GM06990 (cell line): ENCODE measurements at places on chromosomes 6 and 20.

DNA sequence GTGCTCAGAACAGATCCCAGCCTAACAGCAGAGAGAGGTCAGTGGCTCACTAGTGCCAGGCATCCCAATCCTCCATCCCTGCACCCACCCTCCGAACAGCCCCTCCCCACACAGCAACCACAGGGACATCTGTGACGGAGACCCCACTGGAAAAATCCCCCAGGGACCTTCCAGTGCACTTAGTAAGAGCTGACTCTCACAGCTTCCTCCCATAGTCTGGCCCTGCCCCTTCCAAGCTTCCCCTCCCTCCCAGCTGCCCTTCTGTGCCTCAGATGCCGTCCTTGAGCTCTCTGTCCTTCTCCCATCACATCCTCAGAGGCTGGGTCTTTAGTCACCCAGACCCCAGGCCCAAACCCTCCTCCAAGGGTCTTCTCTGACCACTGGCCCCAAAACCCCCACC is 9.7 kb upstream of the THBS2 start:
- DNase-seq: no peak

- DNase-seq: no peak
Observed at GRCh38 chr6:105485456-105485855, 82.6 kb upstream of the PREP start.

GRCh38 chr6:21870076-21870730 is 276.7 kb downstream of the SOX4 start:
- no peak for DNase-seq

DNA sequence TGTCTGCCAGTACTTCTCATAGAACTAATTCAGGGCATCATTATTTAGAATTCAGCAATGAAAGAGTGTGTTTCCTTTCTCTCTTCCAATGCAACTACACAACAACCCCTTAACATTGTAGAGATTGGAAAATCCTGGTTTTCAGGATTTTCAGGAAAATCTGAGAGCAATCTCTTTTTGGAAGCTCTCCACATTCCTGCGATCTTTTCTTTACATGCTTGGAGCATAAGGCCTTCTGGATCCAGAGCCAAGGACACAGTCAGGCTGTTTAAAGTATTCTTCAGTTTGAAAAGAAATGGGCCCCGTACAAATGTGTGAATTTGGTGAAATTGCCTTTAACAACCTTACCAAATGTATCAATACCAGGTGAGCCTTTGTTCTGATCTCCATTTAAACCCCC is 469.7 kb downstream of the PKHD1 start:
- no peak for DNase-seq

DNA sequence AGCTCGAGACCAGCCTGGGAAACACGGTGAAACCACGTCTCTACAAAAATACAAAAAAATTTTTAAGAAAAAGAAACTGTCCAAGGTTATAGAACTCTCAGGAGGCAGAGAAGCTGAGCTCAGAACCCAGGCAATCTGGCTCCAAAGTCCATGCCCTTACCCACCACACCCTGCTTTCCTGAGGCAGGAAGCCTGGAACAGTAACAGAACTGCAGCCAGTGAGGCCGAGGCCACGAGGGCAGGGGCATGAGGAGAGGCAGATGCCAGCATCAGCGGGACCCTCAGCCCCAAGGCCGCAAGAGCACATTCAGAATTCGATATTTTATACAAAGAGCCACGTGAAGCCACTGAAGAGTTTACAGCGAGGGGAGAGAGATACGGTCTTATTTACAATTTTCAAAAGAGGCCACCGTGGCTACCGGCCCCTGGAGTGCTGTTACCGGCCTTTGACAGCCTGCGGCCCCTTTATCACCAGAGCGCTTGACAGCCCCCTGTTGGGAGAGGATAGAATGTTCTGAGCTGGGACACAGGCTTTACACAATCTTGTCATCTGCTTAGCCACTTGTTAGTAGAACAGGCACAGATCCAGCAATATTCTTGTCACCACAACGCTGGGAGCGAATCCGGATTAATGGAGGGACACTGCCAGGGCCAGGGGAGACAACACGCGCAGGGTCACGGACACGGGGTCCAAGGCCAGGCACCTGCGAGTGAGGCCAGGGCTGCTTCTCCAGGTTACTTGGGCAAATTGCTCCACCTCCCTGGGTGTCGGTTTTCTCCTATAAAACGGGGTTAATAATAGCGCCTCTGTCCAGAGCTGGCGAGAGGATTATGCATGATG is 5.6 kb downstream of the SPATA2 start:
- DNase-seq: no peak

DNA sequence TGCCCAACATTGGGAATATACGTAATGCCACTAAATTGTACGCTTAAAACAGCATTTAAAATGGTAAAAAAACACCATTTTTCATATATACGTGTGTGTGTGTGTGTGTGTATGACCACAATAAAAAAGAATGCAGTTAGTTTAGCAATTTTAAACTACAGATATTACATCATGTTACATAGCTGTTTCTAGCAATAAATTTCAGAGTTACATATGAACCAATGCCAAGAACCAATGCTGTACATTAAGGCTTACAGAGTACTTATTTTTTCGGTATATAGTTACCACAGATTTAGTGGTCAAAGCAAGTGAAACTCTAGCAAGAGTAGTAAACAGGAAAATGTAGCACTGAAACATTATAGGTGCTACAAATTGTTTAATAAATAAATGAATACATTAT is 119.3 kb downstream of the PDE10A start:
- DNase-seq: no peak

- no peak for DNase-seq
Observed at GRCh38 chr20:32165836-32166545, 41.6 kb downstream of the PLAGL2 start.

- DNase-seq: no peak
Observed at GRCh38 chr20:63106108-63106764, 99.5 kb upstream of the BHLHE23 start.

DNA sequence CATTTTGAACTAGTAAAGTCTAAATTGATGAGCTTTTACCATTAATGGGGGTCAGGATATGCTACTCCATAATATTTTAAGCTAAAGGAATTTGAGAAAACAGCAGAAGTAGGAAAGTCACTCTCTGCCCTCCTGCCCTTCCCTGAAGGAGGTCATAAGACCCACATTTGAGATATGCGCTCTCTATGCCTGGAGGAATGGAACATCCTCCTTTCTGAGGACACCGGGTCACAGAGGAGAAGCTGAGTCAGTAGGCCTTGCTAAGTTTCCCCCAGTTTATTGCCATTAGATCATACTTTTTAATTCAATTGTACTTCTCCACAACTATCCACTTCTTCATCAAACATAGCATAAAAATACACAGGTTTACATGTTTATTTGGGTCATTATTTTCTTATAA is 40.3 kb downstream of the AKAP7 start:
- no peak for DNase-seq

DNA sequence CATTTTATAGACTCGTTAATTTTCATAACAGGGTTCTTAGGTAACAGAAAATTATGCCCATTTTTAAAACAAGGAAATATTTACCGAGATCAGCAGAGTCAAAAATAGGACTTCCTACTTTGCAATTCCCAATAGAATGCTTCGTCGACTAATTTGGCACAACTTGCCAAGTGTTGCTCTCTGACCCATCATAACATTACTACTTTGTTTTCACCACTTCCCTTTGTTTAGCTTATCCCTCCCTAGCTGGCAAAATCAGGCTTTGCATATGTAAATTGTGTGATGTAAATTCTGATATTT is 914 bp upstream of the RANBP9 start:
- no peak for DNase-seq

- no peak for DNase-seq
Observed at GRCh38 chr6:42848700-42849099, 30.7 kb upstream of the RPL7L1 start.

GRCh38 chr6:22878324-22878701 is 308.9 kb downstream of the HDGFL1 start:
- no peak for DNase-seq

DNA sequence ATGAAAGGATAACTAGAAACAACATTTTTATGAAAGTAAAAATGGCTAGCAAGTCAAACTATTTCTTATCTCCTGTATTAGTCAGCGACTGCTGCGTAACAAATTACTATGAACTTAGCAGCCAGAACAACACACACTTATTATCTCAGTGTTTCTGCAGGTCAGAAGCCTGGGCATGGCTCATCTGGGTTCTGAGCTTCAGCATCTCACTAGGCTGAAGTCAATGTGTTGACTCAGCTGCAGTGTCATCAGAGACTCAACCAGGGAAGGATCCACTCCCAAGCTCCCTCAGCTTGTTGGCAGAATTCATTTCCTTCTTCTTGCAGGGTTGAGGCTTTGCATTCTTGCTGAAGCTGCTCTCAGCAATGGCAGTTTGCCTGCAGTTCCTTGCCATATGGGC is 33.2 kb upstream of the IGF2R start:
- DNase-seq: no peak

DNA sequence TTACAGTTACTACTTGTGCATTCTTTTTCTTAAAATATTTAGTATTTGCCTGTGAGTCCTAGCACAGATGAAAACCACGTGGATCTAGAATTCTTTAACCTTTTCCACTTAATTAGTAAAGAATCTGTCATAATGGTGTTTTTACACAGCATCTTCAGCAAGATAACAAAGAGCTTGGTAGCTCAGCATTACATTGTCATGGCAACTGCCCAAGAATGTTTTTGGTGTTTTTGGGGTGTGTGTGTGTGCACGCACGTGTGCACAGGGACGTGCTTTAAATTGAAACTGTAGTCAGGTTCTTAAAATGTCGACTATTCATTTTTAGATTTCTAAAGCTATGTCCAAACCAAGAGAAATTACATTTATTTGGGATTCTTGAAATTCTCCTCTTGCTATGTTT is 108.0 kb downstream of the FIG4 start:
- DNase-seq: no peak

GRCh38 chr20:53748176-53748575 is 154.5 kb upstream of the ZNF217 start:
- no peak for DNase-seq

DNA sequence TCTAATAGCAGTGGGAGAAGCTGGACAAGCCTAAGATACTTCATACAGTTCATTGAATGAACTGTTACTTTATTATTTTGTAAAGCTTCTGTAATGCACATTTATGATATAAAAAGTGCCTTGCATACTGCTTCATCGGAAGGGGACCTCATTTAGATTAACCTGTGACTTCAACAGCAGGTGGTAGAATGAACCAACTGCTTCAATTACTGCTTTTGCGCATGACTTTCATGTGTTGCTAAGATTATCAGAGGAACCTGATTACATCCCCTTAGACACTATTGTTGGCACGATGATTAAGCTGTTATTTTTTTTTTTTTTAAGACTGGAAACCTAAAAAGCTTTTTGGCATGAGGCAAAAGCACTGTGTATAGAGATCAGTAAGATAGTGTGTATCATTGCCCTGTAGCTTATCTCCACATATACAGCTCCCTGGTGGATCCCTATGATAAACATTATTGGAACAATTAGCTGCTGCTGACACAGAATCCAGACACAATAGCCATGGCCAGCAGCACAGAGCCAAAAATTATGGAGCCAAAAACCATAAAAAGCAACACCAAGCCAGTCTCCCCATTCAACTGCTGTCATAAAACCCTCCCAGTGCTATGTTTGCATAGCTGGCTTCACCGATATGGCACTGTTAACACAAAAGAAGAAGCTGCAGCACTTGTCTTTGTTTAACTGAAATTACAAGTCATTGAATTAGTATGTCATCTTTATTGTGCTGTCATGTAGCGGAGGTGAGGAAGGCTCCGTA is 731.6 kb upstream of the MMS22L start:
- DNase-seq: no peak

DNA sequence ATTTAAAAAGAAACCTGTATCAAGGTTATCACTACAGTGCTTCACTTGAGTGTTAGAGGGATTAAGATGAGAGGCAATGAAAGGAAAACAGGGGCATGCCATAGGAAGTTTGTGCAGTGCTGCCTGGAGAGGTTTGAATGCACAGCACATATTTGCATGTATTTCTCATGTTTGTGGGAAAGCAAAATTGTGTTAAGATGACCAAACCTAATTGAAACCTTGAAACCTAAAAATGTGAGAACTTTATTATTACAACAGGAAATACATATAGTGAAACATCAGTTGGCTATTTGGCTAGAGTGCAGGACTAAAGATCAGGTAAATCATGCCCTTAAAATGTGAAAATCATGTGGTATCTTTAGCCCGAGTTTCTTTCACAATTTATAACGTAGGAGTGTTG is 8.5 kb upstream of the TBXT start:
- DNase-seq: no peak

GRCh38 chr6:44472250-44472945 is 84.9 kb downstream of the CDC5L start:
- no peak for DNase-seq

- no peak for DNase-seq
Observed at GRCh38 chr6:56708810-56709597, 66.3 kb upstream of the DST start.

GRCh38 chr6:28814032-28814976 is 109.5 kb downstream of the TRIM27 start:
- no peak for DNase-seq

DNA sequence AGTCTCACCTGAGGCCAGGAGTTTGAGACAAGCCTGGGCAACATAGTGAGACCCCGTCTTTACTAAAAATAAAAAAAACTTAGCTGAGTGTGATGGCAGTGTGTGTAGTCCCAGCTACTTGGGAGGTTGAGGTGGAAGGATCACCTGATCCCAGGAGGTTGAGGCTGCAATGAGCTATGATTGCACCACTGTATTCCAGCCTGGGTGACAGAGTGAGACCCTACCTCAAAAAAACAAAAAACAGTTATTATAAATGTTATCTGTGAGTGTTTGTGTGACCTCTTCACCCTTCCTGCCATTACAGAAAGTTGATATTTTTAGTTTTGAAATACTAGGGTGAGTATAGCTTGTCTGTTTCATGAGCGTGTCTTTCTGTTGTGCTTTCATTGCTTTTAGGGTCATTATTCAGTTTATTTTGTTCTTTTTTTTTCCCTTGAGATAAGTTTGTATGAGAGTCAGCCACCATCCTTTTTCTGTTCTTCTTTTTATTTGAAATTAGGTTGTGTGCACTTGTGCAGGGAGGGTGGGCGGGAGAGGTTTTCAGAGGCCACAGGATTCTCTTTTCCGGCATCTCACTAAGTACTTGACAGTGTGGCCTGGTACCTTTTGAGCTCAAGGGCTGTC is 26.2 kb downstream of the CDYL start:
- no peak for DNase-seq

GRCh38 chr6:125157725-125158124 is 4.2 kb downstream of the TPD52L1 start:
- no peak for DNase-seq

GRCh38 chr6:108841377-108841855 is 6.8 kb upstream of the ARMC2 start:
- DNase-seq: no peak
